NT2/D1 (cell line): ENCODE measurements at places on chromosomes 7 and 10.

- no peak for DNase-seq
Observed at GRCh38 chr7:28666154-28666553, 253.8 kb downstream of the CREB5 start.

- no peak for DNase-seq
Observed at GRCh38 chr7:76330261-76330660, 27.8 kb downstream of the HSPB1 start.

- no peak for DNase-seq
Observed at GRCh38 chr7:124113045-124113444, 80.2 kb upstream of the TMEM229A start.

DNA sequence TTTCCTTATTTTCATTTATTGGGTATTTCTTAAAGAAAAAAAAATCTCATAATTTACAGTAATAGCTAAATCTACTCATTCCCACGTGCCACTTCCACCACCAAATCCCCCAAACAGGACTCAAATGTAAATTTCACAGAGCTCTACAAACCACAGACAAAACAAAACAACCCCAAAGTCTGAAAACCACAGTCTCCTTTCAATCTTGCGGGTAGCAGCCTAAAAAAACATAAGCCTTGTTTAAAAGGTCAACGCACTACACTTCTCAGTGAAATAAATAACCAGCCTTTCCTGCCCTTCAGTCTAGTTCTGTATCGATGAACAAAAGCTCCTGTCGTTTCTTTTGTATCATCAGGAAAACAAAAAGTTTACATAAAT, 121.8 kb upstream of the AFAP1L2 start:
- no peak for DNase-seq

DNA sequence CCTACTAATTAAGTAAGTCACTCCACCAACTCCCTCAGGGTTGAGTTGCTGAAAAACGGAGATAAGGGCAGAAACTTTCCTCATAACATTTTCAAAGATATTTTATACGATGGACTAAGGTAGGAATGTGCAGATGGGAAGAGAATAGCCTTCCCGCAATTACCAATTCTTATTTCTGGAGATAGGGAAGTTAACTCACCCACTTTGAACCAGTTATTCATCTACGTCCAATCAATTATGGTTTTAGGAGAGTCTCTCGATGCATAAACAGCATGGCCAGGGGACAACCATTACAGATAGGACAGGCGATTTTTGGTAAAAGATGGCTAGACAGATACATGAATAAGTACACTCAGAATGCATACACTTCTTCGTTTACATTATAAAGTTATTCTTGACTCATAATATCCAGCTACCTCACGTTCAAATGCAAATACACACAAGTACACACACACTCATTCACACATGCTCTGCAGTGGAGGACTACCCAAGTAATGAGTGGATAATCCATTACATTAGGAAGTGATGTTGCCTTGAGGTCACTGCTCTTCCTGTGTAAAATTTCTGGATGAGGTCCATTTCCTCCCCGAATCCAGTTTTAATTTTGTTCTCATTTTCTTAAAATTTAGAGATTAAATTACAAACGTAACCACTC, 25.2 kb upstream of the IMMP2L start:
- no peak for DNase-seq

- no peak for DNase-seq
Observed at GRCh38 chr7:140526214-140526613, 46.9 kb upstream of the MKRN1 start.

DNA sequence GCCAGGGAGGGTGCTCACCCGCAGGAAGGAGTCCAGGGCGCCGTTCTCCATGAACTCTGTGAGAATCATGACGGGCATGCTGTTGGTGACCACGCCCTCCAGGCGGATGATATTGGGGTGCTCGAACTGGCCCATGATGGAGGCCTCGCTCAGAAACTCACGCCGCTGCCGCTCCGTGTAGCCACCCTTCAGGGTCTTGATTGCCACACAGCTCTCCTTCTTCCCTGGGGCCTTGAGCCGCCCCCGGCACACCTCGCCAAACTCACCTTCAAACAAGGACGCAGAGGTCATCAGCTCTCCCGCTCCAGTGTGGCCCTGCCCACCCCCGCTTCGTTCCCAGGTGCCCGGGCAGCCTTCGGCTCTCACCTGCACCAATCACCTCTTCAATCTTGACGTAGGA, 14.6 kb downstream of the EPHB4 start:
- no peak for DNase-seq

GRCh38 chr7:119988401-119988800, 284.6 kb upstream of the KCND2 start:
- DNase-seq = no peak

- DNase-seq = no peak
Observed at GRCh38 chr10:128538671-128539070, 412.4 kb upstream of the MKI67 start.

- DNase-seq = no peak
Observed at GRCh38 chr7:40815512-40815911, 680.7 kb downstream of the SUGCT start.

DNA sequence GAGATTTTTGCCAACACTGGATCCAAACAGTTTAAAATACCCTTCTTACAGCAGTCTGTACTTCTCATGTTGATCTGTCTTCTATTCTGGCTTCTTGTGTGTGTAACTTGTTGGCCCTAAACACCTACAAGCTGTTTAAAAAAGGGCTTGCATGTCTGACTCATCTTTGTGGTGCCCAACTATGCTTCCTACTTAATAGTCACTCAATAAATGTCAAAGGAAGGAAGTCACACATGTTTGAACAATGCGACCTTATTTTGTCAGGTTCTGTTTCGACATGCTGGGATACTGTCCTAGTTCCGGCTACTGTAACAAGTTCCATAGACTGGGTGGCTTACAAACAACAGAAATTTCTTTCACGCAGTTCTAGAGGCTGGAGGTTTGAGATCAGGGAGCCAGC, 9.4 kb upstream of the GRK5 start:
- DNase-seq = no peak

GRCh38 chr10:115659616-115660015, 566.5 kb downstream of the ATRNL1 start:
- no peak for DNase-seq

GRCh38 chr10:21525367-21526187, at the start of gene SKIDA1:
TSS of gene SKIDA1 (minus strand) at chr10:21525682. CDS start at chr10:21517822, 7,860 bp downstream.
- DNase-seq = no peak

DNA sequence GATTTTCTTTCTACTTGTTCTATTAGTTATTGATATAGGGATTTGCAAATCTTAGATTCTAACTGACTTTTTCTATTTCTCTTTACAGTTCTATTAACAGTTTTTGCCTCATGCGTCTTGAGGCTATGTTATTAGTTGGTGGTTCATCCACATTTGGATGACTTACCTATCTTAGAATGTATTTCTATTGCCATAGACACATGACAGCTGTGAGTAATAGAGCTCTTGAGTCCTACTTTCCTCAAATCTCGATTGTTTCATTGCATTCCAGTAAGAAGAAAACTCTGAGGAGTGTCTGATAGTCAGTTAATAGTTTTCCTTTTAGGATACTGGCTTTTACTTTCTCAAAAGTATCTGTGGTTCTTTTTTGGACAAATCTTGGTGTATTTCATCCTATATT, 241.4 kb upstream of the ZNF32 start:
- no peak for DNase-seq

DNA sequence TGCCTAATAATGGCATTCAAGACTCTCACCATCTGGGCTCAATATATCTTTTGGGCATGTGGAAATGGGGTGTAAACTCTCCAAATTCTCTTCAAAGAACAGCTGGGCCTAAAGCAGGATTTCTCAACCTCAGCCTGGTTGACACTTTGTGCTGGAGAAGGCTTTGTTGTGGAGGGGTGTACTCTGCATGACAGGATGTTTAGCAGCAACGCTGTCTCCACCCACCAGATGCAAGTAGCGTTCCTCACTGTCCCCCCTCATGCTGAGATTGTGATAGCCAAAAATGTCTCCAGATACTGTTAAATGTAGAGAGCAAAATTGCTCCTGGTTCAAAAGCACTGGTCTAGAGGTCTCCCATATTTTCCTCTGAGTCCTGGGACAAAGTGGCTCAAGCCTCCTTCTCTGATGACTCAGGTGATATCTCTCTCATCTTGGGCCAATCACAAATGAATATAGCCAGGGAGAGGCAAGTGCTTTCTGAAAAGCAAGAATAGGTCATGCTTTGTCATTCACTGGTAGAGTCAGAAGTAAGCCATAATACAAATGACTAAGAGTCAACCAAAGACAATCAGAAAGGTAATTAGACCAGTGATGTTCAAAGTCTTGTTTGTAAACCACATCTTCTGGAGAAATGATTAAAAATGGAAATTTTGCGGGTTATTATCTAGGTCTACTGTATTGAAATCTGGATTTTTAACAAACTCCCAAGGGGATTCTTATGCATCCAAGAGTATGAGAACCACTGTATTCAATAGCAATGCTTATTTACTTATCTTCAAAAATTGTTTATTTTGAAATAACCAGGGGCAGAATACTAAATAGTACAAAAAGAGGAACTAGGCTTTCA, 330.8 kb downstream of the PTEN start:
- no peak for DNase-seq

GRCh38 chr7:92279396-92280031, 33.7 kb downstream of the ANKIB1 start:
- DNase-seq = peak; percentile 18

DNA sequence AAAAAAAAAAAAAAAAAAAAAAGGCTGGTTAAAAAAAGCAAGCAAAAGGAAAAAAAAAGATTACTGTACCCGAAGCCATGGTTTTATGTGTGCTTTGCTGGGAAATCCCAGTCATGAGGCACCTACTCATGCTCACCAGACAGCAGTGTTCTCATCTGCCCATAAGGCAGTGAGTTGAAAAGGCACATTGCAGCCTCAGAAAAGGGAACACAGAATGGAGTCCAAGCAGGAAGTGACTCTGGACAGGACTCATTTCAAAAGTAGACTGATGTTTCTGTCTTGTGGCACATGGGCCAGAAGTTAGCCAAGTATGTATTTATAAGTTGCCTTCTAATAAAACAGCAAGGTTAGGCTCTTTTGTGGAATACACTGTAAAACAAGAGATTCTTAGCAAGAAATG, 40.2 kb downstream of the PDSS1 start:
- DNase-seq = no peak

GRCh38 chr10:122526892-122527291, 33.7 kb upstream of the DMBT1 start:
- no peak for DNase-seq

DNA sequence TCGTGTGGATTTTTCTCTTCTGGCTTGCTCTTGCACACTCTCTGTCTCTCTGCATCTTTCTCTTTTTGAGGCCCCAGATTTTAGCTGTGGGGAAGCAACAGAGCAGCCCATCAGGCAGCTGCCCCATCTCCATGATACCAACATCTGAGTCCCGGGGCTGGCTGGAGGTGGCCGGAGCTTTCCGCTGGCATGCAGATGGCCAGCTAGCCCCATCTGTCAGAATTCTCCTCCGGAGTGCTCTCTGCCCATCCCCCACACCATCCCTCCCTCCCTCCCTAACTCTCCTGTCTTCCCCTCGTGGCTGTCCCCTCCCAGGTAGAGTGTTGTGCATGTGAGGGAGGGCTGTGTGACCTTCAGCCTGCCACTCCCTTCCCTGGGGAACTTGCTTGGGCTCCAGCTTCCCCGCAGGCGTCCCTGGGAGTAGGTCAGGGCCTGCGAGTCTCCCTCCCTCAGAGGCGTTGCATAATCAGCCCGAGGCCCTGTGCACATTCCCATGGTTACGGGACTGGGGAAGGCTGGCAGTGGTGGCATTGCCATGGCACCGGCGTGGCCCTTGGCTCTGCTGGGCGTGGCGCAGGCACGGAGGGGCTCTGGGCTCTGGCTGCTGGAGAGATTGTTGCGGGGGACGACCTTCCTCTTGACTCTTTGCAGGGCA, 24.7 kb downstream of the GHRHR start:
- no peak for DNase-seq

- no peak for DNase-seq
Observed at GRCh38 chr7:99642027-99642426, 25.3 kb downstream of the ZSCAN25 start.

DNA sequence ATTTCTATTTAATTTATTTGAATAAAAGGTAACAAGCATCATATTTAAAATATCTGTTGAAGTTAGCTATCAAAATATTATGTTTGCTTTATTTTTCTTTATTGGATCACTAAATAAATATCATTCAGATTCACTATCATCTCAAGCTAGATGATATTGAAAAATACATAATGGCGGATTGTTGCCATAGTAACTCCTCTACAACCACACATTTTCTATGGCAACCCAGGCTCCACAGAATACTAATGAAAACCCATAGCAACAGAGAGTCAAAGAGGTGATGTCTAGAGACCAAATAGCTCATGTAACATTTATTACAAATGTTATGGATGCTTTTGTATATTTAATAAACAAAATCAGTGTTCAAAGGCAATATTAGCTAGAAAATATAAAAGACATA, 148.9 kb upstream of the CDK1 start:
- DNase-seq = no peak

DNA sequence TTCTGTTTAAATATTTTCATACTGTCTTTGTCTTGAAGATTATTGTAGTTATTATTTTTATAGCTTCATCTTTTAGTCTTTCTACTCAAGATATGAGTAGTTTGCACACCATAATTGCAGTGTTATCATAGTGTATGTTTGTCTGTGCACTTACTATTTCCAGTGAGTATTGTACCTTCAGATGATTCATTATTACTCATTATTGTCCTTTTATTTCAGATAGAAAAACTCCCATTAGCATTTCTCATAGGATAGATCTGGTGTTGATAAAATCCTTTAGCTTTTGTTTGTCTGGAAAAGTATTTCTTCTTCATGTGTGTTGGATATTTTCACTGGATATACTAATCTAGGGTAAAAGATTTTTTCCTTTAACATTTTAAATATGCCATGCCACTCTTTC, 646.2 kb upstream of the GRM3 start:
- DNase-seq = no peak

GRCh38 chr10:17836942-17837341, 27.8 kb downstream of the MRC1 start:
- peak; percentile 16 for DNase-seq

DNA sequence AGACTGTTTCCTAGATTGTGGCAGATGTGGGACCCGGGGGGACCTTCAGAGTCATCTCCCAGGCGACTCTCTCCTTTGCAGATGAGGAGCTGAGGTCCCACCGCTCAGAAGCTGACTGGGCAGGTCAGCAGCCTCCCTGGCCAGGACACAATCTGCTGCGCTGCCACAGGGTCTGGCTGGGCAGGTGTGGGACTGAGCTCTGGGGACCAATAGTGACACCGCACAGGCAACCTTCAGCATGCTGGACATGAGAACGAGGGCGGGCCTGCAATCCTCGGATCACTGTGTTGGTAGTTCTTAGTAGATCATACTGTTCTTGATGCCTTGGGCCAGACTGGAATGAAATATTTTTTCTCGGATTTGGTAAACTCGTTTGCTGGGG, 20.5 kb upstream of the CRYGN start:
- no peak for DNase-seq
